ENCODE measurements at places on chromosomes 1 and 21. TPM values are rescaled to one million over a fixed set of nuclear protein-coding genes. Genes with fewer than 3 reads are reported as not detected.

DNA sequence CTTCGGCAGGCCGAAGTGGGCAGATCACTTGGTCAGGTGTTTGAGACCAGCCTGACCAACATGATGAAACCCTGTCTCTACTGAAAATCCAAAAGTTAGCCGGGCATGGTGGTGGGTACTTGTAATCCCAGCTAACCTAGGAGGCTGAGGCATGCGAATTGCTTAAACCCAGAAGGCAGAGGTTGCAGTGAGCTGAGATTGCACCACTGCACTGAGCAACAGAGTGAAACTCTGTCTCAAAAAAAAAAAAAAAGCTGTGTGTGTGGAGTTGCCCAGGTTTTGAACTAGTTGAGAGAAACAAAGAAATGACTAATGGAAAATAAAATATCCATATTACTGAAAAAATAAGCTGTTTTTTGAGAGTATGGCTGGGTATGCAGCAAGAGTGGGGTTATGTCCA is 100.2 kb downstream of the GTF2B start:
- DNase-seq: no peak

DNA sequence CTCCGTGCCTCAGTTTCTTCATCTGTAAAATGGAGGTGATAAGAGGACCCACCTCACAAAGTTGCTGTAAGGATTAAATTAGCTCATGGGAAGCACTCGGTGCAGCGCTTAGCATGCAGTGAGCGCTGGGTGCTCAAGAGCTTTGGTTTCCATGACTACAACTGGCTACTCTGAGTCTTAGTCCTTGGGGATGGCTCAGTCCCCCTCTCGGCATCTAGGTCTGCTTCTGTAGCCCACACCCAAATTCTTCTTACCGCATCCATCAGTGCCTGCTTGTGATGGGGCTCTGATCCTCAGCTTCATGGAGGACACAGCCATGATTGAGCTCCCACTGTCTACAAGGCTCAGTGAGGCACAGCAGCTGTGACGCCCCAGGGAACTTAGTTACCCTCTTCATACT is 159.0 kb downstream of the ACTL8 start:
- no peak for DNase-seq

- DNase-seq: no peak
Measured at GRCh38 chr1:119713749-119714456, 2.2 kb downstream of the PHGDH start.

GRCh38 chr1:30085811-30086770 is 637.3 kb downstream of the MATN1 start:
- DNase-seq: no peak

GRCh38 chr1:235098547-235098946 is 30.1 kb downstream of the TOMM20 start:
- DNase-seq: no peak

- DNase-seq: no peak
Measured at GRCh38 chr1:93676427-93676826, 5.2 kb downstream of the BCAR3 start.

Gene HES4
- polyA plus RNA-seq: 2.1 TPM

Gene TRIM62
- polyA plus RNA-seq: 2.9 TPM

Gene PTGS2
- polyA plus RNA-seq: 13.5 TPM

Gene SHISAL2A
- polyA plus RNA-seq: not detected

Gene OR2M3
- not detected for polyA plus RNA-seq

Gene LRRC39
- 0.25 TPM for polyA plus RNA-seq
